ENCODE measurements at places on chromosomes 5 and 9.

DNA sequence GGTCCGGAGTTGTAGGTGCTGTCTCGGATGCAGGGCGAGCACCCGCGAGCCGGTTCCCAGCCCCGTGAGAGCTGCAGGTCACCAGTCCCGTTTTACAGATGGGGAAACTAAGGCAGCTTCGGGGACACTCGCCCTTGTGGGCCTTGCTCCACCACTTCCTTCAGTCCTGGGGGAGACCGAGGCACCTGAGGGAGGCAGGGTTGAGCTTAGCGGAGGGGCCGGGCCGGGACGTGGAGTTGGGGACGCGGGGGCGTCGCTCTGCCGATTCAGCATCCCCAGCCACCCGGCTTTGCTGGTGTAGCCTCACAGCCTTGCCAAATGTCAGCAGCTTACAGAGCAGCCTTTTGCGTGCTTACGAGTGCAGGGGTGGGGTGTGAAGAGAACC lies 530 bp downstream of the BBLN start:
- DNase-seq, result peak; percentile 65

DNA sequence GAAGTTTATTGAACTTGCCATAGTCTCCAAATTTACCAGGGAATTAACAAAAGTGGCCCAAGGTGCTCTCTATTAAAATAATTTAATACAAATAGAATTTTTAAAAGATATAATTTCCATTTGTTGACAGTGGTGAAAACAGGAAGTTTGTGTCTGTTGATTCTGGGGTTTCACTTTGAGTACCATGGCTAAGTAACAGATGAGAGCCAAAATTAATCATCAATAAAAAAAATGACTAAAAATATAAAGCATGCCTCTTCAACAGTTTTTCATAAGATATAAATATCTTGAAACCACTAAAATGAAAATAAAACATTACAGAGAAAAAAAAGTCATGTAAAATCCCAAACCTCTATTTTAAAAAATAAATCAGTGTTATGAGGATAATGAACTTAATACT lies 49.8 kb downstream of the SGCD start:
- DNase-seq, result no peak

- DNase-seq, result no peak
Observed at GRCh38 chr5:1490376-1490775, 33.4 kb downstream of the LPCAT1 start.

DNA sequence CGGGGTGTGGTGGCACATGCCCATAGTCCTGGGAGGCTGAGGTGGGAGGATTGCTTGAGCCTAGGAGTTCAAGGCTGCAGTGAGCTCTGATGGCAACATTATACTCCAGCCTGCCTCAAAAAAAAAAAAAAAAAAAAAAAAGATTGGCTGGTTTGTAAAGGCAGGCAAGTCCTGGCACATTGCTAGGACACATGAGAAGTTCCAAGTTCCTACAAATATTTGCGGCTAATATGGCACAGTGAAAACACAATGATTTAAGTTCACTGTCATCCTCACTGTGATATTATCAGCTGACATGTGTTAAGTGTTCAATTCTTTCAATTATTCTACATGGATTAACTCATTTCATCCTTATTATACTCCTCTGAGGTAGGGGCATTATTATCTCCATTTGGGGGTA lies 20.1 kb downstream of the TMEM268 start:
- DNase-seq, result no peak

DNA sequence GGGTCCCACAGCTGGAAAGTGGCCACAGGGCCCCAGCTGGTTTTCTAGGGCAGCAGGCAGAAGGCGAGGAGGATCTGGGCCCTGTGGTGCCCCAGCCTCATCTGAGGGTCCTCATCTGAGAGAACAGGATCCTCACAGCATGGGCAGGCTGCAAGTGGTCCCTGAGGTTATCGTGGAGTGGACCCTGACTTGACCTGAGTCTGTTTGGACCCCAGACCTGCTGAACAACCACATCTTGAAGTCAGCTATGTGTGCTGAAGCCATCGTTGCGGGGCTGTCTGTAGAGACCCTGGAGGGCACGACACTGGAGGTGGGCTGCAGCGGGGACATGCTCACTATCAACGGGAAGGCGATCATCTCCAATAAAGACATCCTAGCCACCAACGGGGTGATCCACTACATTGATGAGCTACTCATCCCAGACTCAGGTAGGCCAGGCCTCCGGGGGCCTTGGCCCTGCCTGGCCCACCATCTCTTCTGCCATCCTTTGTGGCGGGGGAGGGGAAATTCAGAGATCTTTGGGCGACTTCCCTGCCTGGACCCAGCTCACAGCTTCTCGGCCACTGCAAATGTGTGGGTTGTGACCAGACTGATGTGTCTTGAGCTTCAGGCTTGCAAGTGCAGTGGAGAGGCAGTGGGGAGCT lies 24.0 kb downstream of the TGFBI start:
- no peak for DNase-seq

All from activated CD4-positive, alpha-beta T cell treated with anti-CD3 and anti-CD28 coated beads, Interleukin-2, amount 50 U/mL, for 4 hours (primary cell).